T-helper 9 cell (primary cell): ENCODE measurements at places on chromosomes 12 and 14.

GRCh38 chr14:75084513-75084912 lies 15.1 kb downstream of the ZC2HC1C start:
- DNase-seq = no peak

GRCh38 chr12:89497005-89497404 lies 27.6 kb downstream of the GALNT4 start:
- no peak for DNase-seq

- DNase-seq = no peak
Measured at GRCh38 chr12:93780101-93780641, 103.0 kb downstream of the CRADD start.

- no peak for DNase-seq
Measured at GRCh38 chr14:64400829-64401459, 12.8 kb downstream of the MTHFD1 start.

GRCh38 chr14:75143761-75144527 lies 17.1 kb upstream of the NEK9 start:
- DNase-seq = no peak

GRCh38 chr12:53383258-53383657 lies 3.3 kb downstream of the SP1 start:
- DNase-seq = no peak

GRCh38 chr14:101405171-101405883 lies 156.0 kb upstream of the DIO3 start:
- no peak for DNase-seq
